ENCODE measurements at places on chromosomes 11 and 22. TPM values are rescaled to one million over a fixed set of nuclear protein-coding genes. Genes with fewer than 3 reads are reported as not detected.

KRTAP5-2 gene
- not detected for total RNA-seq

DNA sequence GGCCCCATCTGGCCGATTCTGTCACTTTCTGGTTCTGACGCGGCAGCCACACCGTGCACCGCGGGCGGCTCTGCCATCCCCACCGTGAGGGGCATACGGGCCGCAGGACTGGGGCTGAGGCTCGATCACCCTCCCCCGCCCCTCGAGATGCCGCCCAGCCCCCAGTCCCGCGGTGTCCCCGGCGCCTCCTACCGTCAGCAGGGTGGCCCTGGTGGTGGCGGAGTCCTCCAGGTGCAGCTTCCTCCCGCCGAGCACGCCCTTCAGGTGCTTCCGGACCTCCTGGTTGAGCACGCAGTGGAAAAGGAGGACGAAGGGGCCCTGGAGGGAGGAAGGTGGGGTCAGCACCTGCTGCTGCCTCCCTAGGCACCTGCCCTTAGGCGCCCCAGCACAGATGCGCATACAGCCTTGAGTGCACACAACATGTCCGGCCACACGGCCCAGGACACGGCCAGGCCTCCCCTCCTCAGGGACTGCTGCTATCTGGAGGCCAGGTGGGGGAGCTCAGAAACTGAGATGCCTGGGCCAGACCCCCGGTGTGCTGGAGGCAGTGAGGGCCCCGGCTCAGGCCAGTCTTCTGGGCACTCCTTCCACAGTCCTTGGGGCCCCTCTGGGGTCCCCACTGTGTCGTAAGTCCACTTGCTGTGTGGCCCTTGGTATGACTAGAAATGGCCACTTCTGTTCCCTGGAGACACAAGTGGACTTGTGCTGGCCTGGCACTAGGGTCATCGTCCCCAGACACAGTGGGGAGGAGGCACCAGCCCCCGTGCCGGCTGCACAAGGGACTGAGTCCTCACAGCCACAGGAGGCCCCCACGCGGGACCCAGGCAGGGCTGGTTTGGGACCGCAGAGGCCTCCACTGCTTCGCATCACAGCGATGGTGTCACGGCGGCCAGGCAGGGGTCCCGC lies 31.5 kb downstream of the TRMU start:
- DNase-seq, result no peak

DNA sequence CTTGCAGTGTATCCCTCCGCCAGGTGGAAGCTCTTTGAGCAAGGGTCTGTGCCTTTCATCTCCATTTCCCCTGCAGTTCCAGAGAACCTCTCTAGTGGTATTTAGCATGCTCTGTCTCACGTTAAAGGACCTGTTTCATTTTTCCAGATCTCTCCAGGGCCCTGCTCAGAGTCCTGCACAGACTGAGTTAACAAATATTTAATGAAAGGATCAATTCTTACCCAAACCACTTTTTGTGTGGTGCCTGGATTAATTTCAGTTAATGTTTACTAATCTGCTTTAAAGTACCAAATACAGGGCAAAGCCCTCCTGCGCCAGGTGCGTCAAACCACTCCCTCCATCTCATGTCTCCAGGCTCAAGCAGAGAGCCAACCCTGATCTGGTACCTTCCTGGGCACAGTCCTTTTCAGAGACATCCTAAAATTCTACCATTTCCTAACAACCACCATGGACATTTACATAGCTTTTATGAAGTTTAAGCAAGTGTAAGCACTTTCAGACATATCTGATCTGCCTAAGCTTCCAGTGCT lies 18.7 kb upstream of the ACER3 start:
- DNase-seq, result no peak

KRTAP5-7 gene
- total RNA-seq, result not detected

CADM1 gene
- 15.5 TPM for total RNA-seq

GRCh38 chr11:60457576-60457975 lies 1.9 kb downstream of the MS4A1 start:
- no peak for DNase-seq

GRCh38 chr22:24516301-24516737 lies 21.2 kb downstream of the UPB1 start:
- DNase-seq, result peak; percentile 84

GLYATL2 gene
- 0.97 TPM for total RNA-seq

IL17REL gene
- total RNA-seq, result not detected

- DNase-seq, result no peak
Observed at GRCh38 chr22:47354668-47355387, 592.4 kb downstream of the TBC1D22A start.

- no peak for DNase-seq
Observed at GRCh38 chr11:115502636-115503082, 1.6 kb downstream of the CADM1 start.

DNA sequence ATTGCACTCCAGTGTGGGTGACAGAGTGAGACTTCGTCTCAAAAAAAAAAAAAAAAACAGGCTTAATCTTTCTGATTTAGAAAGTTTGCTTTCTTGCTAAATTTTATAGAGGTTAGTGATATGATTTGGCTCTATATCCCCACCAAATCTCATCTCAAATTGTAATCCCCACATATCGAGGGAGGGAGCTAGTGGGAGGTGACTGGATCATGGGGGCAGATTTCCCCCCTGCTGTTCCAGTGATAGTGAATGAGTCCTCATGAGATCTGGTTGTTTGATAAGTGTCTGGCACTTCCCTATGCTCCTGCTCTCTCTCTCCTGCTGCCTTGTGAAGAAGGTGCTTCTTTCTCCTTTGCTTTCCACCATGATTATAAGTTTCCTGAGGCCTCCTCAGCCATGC lies 90.9 kb downstream of the OSBP2 start:
- DNase-seq, result no peak

GRCh38 chr22:37241351-37242142 lies 2.5 kb downstream of the RAC2 start:
- DNase-seq, result no peak

GRCh38 chr11:61065955-61066638 lies 36.2 kb upstream of the CD5 start:
- DNase-seq, result no peak

OR4D5 gene
- not detected for total RNA-seq

- DNase-seq, result no peak
Observed at GRCh38 chr11:115291325-115291724, 212.9 kb downstream of the CADM1 start.

GRCh38 chr11:12289667-12290476 lies 87.5 kb upstream of the PARVA start:
- no peak for DNase-seq

GRCh38 chr22:36347094-36347493 lies 40.7 kb downstream of the MYH9 start:
- DNase-seq, result no peak

- DNase-seq, result no peak
Observed at GRCh38 chr11:118001494-118001971, 15.3 kb downstream of the IL10RA start.

DNA sequence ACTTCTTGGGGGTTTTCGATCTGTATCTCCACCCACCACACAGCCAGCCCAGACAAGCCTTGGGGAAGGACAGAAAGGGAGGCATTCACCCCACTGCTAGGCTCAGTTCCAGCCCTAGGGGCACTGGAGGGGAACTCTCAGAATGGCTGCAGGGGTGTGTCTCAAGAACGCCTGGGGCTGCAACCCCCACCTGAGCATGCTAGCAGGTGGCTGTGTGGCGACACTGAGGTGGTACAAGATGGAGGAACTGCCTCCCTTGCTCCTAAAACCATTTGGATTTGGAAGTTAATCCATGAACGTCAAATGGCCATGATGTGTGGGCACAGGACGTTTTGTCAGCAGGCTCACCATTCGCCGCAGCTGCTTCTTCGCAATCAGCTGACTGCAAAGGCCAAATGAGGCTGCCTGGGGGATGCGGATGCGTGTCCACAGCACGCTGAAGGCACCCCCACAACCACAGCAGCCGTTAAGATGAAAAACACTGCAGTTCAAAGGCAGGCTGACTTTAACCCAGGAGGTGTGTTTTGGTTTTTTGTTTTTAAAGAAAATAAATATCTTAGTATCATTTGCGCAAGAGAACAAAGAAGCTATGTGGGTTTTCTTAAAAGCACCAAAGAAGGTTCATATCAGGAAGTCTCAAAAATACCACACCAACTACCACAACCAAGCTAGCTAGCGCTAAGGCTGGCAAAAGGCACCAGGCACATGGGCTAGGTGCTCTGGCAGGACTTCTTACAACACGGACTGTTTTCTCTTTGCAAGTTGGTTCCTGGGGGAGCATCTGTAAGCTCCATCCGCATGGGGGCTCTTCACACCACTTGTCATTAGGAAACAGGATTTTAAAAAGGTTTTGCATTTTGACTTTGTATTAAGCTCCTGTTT lies 22.2 kb upstream of the NAP1L4 start:
- DNase-seq, result no peak

DNA sequence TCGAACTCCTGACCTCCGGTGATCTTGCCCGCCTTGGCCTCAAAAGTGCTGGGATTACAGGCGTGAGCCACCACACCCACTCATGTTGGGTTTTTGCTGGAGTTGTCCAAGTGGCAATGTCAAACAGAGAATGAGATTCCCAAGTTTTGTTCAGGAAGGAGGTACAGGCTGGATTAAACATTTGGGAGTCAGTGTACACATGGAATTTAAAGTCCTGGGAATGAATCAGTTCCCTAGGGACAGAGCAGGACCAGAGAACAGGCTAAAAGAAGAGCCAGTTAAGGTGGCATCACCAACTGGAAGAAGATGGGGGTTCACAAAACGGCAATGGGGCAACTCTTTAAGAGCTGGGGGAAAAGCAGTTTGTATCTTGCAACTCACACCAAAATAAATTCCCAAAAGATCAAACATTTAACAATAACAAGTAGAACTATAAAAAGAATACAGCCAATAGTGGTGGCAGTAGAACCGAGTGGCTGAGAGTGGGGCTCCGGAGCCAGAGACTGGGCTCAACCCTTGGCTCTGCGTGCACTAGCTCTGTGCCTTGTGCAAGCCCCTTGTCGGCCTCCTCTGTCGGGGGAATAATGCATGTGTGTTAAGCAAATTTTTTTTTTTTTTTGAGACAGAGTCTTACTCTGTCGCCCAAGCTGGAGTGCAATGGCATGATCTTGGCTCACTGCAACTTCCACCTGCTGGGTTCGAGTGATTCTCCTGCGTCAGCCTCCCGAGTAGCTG lies 33.8 kb upstream of the CTSD start:
- no peak for DNase-seq

GRCh38 chr11:2952290-2952689 lies 23.1 kb upstream of the PHLDA2 start:
- DNase-seq, result no peak

DDX10 gene
- 20.3 TPM for total RNA-seq

- DNase-seq, result no peak
Observed at GRCh38 chr22:47778160-47778658, 1015.8 kb downstream of the TBC1D22A start.

- no peak for DNase-seq
Observed at GRCh38 chr11:131192628-131193027, 177.8 kb upstream of the NTM start.

GRCh38 chr11:93497596-93497995 lies 45.6 kb downstream of the SMCO4 start:
- DNase-seq, result no peak

DNA sequence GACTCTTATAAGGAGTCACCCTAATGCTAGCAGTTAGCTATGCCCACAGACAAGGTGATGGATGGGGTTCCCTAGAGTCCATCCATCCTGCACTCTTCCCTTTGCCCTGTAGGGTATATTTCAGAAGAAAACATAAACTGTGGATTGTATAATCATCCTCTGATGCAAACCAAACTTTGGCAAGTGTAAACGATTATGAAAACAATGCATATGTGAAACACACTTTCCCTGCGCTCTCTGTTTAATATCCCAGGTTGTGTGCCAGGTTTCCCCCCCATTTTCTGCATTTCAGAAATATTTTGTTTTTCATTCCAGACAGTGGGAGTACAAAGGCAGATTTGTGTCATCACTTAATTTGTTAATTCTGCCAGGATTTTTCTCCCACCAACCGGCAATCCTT lies 110.0 kb downstream of the LDLRAD3 start:
- DNase-seq, result peak; percentile 45

- DNase-seq, result peak; percentile 96
Observed at GRCh38 chr11:27933992-27934829, 173.7 kb downstream of the KIF18A start.

DNA sequence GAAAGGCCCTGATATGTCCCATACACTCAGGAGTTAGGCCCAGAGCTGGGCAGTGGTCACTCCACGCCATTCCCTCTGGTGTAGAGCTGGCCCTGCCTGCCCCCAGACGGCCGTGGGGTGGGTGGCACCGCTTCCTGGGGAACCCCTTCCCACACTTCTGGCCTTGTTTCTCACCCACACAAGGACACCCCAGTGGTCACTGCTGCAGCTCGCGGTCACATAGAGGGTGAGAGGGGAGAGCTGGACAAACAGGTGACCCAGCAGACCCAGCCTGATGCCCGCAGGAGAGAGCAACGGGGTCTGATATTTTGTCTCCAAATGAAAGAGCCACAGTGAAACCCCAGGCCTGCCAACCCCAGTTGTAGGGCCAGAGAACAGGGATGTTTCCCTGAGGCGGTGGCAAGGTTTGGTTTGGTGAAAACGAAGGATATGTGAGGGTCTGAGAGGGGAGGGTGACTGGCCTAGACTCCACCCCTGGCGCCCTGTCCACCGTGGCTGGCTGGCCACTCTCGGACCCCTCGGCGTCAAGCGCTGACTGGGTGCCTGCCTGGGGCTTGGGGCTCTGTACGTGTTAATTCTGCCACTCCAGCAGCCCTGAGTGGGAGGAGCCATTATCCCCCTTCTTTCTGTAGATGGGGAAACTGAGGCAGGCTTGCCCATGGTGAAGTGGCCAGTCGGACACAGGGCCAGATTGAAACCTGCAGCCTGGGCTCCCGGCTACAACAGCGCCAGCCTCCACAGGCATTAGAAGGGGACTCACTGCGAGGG lies 71.0 kb upstream of the PPARA start:
- DNase-seq, result no peak

DNA sequence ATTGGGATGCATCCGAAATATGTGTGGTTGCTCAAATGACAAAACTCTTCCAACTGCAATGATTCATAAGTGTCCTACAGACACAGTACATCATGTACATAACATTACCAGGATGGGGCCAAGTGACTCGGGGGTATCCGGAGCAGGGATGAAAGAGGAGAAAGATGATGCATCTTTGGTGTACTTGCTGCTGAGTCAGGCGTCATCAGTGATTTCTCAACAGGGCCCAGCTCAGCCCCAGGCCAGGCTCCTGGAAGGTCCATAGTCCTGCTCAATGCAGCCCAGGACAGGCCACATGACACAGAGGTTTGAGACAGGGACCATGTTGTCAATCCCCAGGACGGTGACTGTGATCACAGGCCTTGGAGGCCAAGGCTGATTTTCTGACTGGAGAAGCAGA lies 59.3 kb downstream of the GGTLC2 start:
- DNase-seq, result peak; percentile 80

GRCh38 chr11:108198833-108199232 lies 23.6 kb downstream of the NPAT start:
- DNase-seq, result no peak

GRCh38 chr11:128669506-128670270 lies 24.2 kb upstream of the FLI1 start:
- DNase-seq, result no peak

GRCh38 chr11:67073908-67074307 lies 17.3 kb downstream of the RHOD start:
- DNase-seq, result no peak

ZNF70 gene
- total RNA-seq, result 7.8 TPM
